ENCODE measurements at places on chromosomes 12 and 14.

DNA sequence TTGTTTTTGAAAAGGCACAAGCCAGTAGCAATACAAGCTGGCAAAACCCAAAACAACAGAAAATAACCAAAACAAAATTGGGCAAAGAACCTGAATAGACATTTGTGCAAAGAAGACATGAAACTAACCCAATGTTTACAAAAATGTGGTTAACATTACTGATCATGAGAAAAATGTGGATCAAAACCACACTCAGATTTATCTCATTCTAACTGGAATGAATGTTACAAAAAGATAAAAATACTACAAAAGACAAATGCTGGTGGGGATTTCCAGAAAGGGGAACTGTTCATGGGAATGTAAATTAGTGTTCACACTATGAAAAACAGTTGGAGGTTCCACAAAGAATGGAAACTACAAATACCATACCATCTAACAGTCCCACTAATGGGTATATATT, 26.6 kb downstream of the ASCL4 start:
- no peak overlapping the region for H3K27ac ChIP-seq
- no peak for DNase-seq

DNA sequence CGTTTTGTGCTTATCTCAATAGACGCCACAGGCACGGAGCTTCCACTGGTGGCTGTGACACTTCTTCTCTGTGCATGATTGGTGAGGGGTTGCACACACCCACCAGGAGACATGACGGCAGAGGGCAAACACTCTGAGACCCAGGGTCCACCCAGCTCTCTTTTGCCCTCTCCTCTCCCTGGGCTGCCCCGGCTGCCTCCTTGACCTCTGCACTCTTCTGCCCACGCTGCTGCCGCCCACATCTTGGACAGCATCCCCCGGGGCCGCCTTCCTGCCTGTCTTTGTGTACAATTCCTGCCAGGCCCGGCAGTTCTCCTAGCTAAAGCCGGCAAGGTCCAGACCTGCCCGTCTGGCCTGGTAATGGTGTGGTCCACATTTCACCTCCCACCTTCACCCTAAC, 44.7 kb downstream of the DPF3 start:
- no peaks in the 10 kb centered on the region for H3K27me3 ChIP-seq
- H3K27ac ChIP-seq, result no peak overlapping the region
- DNase-seq, result no peak
- H3K36me3 ChIP-seq, result no peaks in the 10 kb centered on the region

GRCh38 chr12:100460702-100461101, 13.0 kb upstream of the NR1H4 start:
- no peak for DNase-seq
- H3K4me3 ChIP-seq, result no peak overlapping the region
- H3K27me3 ChIP-seq, result no peaks in the 10 kb centered on the region

DNA sequence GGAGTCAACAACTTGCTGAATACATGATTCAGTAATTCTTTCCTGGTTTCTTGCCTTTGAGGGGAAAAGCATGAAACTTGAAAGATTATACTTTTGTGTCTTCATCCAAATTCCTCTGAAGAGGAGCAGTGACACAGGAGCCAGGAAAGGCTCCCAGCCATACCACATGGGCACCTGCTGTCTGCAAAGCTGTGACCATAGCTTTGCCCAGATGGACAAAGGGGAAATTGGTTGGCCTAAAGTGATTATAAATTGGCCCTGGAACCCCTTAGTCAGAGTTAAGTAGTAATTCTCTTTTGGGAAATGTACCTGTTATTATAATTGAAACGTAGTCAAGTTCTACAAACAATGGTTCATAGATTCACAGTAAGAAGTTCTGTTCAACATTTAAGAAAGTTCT, 44.3 kb upstream of the DCN start:
- H3K4me1 ChIP-seq, result peaks cover 4% of the 10 kb centered on the region
- H3K36me3 ChIP-seq, result no peaks in the 10 kb centered on the region
- DNase-seq, result no peak
- H3K4me3 ChIP-seq, result no peak overlapping the region
